SJCRH30 (cell line): ENCODE measurements at places on chromosomes 1 and 21.
A peak's percentile ranks its signal among the peaks of the same experiment; 100 is the strongest.

GRCh38 chr1:10724511-10724910 is 71.9 kb downstream of the CASZ1 start:
- no peak for DNase-seq

GRCh38 chr1:7224081-7224534 is 438.9 kb downstream of the CAMTA1 start:
- no peak for DNase-seq

- peak; percentile 48 for DNase-seq
Observed at GRCh38 chr1:14915356-14916054, 238.0 kb upstream of the TMEM51 start.

- DNase-seq, result no peak
Observed at GRCh38 chr1:165416876-165417275, 28.1 kb downstream of the RXRG start.

DNA sequence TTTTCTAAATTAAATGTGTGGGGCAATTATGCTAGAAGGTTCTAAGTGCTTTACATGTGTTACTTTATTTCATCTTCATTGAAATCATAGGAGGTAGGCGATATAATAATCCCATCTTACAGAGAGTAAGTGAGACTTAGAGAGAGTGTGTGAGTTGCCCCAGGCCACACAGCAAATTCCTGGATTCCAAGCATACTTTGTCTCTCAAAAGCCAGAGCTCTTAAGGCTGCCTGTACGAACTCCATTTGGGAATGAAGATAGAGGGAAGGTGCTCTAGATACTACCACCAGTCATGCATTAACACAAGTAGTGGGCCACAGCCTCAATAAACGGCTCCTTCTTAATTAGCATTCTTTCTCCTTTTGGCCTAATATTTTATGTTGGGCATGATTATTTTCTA is 170.1 kb downstream of the SIPA1L2 start:
- no peak for DNase-seq

- no peak for DNase-seq
Observed at GRCh38 chr21:37753122-37753599, 163.1 kb downstream of the KCNJ6 start.

GRCh38 chr1:216929870-216930582 is 206.8 kb upstream of the ESRRG start:
- DNase-seq, result no peak

DNA sequence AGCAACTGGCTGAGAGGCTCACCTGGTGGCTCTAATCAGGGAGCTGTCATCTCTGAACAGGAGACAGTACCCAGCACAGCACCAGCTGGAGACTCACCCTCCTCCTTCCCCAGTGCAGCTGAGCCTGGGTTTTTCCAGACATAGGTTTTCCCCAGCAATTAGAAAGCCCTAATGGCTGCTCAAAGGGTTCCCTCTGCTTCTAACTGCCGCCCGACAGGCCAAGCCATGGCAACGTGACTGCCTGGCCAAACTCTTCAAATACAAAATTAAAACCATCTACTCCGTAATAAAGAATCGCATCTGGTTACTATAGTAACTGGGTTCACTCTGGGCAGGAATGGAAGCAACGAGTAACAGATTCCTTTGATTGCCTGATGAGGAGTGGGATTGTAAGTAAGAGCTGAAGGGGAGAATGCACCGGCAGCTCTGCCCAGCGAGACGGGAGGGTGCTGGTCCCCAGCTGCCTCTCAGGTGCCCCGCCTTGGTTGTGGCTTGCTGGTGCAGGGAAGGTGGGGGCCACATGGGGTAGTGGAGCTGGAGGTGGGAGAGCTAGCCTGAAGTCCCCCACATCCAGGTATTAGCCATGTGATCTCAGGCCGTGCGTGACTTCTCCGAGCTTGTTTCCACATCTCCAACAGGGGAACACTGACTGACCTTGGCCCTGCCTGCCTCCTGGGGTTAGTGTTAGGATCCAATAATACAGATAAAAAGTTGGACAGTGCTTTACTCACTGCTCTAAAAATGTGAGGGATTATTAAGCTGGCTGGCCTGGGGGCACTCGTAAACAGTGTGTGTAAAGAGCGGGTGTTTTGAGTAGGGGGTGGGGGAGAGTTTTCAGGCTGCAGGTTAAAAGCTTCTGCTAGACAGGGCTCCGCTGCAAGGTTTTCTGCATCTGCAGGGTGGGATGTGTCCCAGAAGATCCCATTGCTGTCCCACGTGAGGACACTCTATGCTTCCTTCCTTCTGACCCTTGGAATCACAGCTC is 94.2 kb downstream of the KCNN3 start:
- DNase-seq, result peak; percentile 68

DNA sequence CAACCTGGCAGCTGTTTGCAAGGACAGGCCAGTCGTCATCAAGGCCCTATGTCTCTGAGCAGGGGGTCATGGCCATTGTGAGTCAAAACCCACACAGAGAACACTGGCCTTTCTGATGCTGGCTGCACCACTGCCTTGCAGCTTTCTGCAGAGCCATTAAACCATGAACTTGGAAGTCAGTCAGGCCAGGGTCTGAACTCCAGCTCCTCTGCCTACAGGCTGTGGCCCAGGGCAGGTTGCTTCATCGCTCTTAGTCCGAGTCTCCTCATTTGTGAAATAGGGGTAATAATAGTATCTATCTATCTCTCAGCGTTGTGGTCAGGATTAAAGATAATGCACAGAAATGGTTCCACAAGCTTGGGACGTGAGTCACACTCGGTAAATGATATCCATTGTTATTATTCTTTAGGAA is 35.8 kb upstream of the HIVEP3 start:
- DNase-seq, result peak; percentile 65

GRCh38 chr1:164240081-164240480 is 318.9 kb upstream of the PBX1 start:
- peak; percentile 4 for DNase-seq
